GM18507 (cell line): ENCODE measurements at places on chromosomes 12 and 14.

- no peak for DNase-seq
Observed at GRCh38 chr12:89156862-89157262, 195.4 kb downstream of the DUSP6 start.

- DNase-seq, result no peak
Observed at GRCh38 chr12:131857908-131858850, 30.0 kb downstream of the MMP17 start.

GRCh38 chr12:130138478-130138877, 23.8 kb upstream of the FZD10 start:
- no peak for DNase-seq

DNA sequence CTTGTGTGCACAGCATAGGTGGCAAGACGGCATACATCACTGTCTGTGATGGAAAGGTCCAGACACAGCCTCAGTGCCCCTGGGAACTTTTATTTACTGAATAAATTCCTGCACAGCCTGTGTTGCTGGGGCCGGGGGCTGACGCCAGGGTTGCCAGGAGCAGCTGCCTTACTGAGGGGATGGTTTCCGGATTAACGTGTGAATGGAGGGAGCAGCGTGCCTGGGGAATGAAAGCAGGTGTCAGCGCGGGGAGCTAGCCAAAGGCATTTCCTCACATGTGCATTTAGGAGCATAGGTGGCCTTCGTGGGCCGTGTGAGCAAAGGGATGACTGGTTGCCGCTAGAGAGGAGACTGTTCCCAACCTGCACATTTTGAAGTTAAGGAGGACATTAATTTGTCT, 41.6 kb downstream of the SFSWAP start:
- no peak for DNase-seq

DNA sequence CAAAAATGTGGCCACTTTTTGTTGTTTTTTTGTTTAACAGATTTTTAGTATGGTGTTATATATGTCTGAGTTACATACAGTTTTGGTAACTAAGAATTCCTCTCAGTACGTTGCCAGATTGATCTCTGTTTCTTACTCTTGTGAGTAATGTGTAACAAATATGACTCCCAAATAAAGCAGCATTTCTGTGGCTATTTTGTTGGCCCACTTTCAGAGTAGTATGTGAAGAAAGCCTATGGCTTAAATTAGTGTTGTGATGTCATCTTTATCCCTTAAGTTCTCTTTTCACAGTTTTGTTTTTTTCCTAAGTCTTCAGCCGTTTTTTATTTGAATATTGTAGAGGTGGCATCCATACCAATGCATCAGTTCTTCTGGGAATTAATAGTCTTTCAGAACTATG, 10.7 kb downstream of the PCNX4 start:
- DNase-seq, result no peak

GRCh38 chr12:126617312-126617711, 1552.1 kb downstream of the AACS start:
- no peak for DNase-seq

DNA sequence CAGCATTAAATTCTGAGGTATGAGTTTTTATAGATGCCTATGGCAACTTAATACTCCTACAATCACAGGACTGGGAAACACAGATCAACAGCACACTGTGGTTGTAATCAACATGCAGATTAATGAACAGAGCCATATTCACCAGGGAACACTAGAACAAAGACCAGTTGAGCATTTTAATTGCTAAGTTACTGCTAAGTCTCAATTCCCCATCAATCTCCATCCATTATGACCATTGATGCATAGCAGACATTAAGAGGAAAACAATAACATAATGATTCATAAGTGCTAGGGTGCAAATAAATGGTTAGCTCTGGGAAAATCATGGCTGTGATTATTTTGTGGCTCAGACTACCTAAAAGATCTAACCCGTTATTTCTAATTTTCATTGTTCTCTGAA, 505.6 kb downstream of the TRHDE start:
- no peak for DNase-seq

DNA sequence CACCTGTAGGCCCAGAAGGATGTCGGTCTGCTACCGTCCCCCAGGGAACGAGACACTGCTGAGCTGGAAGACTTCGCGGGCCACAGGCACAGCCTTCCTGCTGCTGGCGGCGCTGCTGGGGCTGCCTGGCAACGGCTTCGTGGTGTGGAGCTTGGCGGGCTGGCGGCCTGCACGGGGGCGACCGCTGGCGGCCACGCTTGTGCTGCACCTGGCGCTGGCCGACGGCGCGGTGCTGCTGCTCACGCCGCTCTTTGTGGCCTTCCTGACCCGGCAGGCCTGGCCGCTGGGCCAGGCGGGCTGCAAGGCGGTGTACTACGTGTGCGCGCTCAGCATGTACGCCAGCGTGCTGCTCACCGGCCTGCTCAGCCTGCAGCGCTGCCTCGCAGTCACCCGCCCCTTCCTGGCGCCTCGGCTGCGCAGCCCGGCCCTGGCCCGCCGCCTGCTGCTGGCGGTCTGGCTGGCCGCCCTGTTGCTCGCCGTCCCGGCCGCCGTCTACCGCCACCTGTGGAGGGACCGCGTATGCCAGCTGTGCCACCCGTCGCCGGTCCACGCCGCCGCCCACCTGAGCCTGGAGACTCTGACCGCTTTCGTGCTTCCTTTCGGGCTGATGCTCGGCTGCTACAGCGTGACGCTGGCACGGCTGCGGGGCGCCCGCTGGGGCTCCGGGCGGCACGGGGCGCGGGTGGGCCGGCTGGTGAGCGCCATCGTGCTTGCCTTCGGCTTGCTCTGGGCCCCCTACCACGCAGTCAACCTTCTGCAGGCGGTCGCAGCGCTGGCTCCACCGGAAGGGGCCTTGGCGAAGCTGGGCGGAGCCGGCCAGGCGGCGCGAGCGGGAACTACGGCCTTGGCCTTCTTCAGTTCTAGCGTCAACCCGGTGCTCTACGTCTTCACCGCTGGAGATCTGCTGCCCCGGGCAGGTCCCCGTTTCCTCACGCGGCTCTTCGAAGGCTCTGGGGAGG, at the start of gene LTB4R:
TSS of gene LTB4R (plus strand) at position 857 of the 959 bp plus-strand sequence. CDS start 4,150 bp downstream, outside the sequence.
- DNase-seq, result peak; percentile 35

DNA sequence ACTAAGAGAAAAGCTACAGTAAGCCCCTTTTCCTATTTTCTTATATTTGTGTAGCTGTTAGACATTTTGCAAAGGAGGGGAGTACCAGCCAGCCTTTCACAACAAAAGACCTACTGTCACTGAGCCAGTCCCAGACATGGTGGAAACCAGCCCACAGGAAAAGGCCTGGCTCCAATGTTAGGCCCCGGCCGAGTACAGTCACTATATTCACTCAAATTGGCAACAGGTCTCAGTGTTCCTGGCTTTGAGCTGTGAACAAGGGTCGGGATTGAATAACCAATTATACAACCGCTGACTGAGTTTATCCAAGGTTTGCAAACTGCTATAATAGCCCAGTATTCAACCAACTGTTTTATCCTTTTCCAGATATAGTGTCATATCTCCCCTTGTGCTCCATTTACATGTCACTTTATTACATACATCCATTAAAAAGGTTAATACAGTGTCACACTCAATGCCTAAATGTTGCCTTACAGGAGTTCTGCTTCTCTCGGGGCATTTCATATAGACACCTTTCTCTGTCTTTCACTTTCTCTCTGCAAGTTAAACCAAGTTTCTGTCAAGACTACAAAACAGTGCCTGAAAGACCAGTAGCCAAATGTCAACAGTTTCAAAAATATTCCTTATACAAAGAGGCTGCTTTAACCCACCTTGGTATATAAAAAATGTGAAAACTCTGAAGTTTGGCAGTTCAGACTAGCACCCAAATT, 178.1 kb downstream of the SOX5 start:
- DNase-seq, result no peak

- DNase-seq, result no peak
Observed at GRCh38 chr14:49622022-49622607, 1.5 kb downstream of the MGAT2 start.

GRCh38 chr12:93134175-93134890, 205.2 kb upstream of the EEA1 start:
- DNase-seq, result no peak

DNA sequence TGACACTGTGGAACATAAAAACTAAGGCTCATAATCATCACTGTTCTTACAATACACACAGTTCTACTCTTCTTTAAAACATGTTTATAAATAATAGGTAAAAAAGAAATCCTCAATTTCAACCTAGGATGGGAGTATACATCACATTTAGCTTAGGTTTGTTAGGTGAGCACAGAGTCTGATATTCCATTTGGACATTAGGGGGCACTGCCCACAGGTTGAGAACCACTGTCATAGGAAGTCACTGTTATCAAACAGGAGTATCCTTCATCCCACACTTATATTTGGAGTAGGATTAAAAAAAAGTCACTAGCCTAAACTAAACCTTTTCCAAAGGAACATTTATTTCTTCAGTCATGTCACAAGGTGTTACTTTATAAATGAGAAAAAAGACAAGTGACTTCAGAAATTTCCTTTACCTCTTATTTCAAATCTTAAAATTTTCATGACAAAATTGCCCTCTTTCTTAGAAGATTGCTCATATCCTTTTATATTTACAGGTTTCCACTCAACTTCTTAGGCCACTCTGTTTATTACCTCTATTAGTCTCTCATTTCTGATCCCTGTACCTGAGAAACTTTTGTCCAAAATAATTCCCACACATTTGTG, 240.6 kb downstream of the CPNE8 start:
- no peak for DNase-seq

DNA sequence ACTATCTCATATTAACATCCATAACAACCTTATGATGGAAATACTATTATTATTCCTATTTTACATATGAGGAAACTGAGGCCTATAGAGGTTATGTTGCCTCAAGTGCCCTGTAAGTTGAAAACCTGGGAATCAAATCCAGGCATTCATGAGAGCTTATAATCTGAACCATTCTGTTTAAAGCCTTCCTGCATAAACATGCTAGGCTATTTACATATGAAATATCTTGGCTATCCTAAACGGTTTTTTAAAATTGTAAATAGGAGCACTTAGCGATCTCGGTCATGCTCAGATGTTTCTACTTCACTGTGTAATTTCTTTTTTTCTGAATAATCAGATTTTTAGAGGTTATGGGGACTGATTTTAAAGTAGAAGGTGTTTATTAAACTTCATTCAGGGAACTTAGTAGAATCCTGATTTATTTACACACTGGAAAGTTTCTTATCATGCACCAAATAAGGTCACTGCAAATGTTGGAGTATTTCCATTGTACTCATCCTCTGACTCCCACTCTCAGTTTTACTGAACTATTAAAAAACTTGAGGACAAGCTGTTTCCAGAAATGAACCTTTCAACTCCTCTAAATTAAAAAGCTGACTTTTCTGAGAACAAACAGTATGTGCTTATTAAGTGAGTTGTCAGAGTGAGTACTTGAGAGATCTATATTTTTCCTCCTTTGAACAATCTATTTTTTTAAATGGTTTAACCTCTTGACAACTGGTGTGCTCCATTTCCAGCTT, 141.7 kb downstream of the PIK3C2G start:
- no peak for DNase-seq

GRCh38 chr14:31024010-31024480, 1.4 kb upstream of the AP4S1 start:
- DNase-seq, result no peak

DNA sequence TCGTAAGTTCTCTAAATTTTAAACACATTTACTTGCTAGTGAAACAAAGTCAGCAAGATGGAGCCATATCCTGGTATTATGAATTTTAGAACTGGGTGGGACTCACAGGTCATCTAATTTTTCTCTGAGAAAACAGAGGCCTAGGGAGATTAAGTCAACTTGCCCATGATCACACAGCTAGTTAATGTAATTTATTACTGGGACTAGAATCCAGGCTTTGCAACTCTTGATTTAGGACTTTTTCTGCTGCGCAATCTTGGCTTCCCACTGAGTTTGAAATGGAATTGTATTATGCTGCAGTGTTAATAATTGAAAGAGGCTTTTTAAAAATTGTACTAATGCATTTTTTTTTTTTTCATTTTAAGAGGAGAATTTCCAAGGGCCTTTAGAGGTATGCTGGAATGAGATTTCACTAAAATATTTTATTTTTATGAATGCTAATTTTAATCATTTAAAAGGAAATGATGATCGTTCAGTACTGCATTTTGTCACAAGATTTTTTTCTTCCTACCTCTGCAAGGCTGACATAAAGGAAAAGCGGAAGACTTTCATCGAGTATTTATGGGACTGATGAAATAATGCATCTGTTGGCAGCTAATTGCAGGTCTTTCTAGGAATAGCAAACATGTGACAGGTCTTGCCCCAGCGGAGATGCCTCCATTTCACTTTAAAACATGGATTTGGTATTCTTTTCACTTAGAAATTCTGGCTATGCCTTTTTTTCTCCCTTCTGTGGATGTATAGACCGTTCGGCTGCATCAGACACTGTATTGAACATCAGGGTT, 9.6 kb downstream of the CRADD start:
- no peak for DNase-seq

- no peak for DNase-seq
Observed at GRCh38 chr12:83514372-83514771, 827.7 kb downstream of the TMTC2 start.

DNA sequence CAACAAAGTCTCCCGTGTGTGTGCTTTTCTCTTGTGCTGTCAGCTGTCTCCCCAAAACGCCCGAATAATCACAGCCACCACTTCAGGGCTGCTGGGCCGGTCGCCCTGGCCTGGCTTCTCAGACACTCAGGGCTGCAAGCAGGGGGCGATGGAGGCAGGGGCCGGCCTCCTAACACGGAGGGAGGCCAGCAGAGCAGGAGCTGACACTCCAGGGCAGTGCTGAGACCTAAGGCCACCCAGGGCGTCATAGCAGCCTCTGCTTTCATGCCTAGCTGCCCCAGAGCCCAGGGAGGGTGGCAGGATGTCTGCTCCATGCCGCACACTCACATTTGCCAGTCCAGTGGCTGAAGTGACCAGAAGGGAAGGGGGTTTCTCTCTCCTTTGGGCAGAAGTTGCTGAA, 25.6 kb downstream of the STX2 start:
- DNase-seq, result no peak

DNA sequence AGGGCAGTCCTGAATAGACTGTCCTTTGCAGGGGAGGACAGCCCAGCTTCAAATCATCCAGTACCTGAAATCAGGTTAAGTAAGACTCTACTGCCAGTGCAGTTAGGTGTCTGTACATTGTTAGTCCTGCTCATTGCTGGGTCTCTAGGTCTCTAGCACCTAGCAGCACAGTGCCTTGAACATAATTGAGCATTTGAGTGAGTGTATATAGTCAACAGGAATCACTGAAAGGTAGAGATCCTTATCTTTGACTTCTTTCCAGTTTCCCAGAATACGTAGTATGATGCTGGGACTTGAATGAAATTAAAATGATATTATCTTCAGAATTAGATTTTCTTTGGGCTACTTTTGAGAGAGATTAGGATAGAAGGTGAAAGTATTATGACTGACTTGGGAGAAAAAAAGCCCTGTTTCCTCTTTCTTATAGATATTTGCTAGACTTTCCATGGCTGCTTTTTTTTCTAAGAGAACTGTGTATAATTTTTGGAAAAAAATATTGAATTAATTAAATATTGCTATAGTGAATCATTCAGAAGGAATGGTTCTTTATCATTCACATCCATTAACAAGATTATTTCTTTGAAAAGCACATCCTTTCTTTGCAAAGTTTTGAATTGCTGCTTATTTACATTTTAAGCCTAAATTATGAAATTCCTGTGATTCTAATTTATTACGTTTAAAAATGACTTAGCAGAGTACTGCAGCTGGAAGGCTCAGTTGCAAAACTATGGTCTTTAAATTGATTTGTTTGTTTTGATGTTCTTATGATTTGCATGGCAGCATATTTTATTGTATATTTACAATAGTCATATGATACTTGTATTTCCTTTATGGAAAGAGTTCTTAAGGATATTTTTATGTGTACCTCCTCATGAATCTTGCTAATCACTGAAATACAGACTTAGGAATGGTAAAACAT, 51.6 kb downstream of the PPP4R4 start:
- no peak for DNase-seq
